HFF-Myc (cell line): ENCODE measurements at places on chromosomes 4 and X.

- no peak for DNase-seq
These were observed 2.3 kb upstream of the ZCCHC4 start for GRCh38 chr4:25310066-25310802.

DNA sequence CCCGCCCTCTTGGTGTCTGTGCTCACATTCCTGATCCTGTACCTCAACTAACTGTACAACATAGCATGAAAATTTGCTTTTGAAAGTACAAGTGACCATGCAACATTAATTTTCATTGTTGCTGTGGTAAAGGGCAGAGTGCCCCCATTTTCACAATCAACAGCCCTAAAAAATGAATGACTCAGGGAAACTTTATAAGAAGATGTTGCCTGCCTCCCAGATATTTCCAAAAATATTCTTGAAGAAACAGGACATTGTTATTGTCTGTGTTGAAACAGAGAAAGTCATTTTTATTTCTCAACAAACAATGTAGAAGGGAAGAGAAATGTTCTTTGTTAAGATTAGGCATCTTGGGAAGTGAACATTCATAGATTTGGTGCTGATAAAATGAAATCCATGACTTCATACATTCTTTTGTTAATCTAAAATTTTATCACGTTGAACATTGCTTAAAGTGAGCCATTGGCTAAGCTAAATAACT is 113.9 kb upstream of the ANXA3 start:
- DNase-seq: no peak

GRCh38 chr4:117010671-117011070 is 74.7 kb downstream of the TRAM1L1 start:
- DNase-seq: no peak

- no peak for DNase-seq
These were observed 571.0 kb upstream of the KLHL4 start for GRCh38 chrX:86946569-86946968.
